Activated T-helper 1 cell treated with anti-CD3 and anti-CD28 coated beads, Interleukin-12 subunit alpha, Interleukin-12 subunit beta, Interleukin-2, Interleukin-4 antibody, amounts not matched to agents 30 ng/mL and 10 ng/mL and 1 ng/mL, durations not matched to agents 14 hours and 24 hours and 36 hours (primary cell): ENCODE measurements at places on chromosomes 11 and 22.

GRCh38 chr11:84800755-84801346 lies 826.3 kb downstream of the DLG2 start:
- no peaks in the 10 kb centered on the region for H3K27me3 ChIP-seq
- no peak for DNase-seq
- no peaks in the 10 kb centered on the region for H3K36me3 ChIP-seq
- H3K4me1 ChIP-seq, result no peaks in the 10 kb centered on the region

- no peaks in the 10 kb centered on the region for H3K27me3 ChIP-seq
- no peaks in the 10 kb centered on the region for H3K36me3 ChIP-seq
- no peak overlapping the region for H3K4me3 ChIP-seq
- no peak overlapping the region for H3K27ac ChIP-seq
- no peak for DNase-seq
Measured at GRCh38 chr22:19809741-19810140, 44.9 kb downstream of the GNB1L start.

- no peak for DNase-seq
- H3K36me3 ChIP-seq, result peaks cover 17% of the 10 kb centered on the region
- no peak overlapping the region for H3K27ac ChIP-seq
- H3K4me1 ChIP-seq, result peaks cover 2% of the 10 kb centered on the region
Measured at GRCh38 chr11:117239295-117239694, 6.8 kb downstream of the RNF214 start.

GRCh38 chr11:74090701-74091100 lies 80.1 kb downstream of the C2CD3 start:
- peaks cover 30% of the 10 kb centered on the region for H3K36me3 ChIP-seq
- no peak overlapping the region for H3K4me3 ChIP-seq
- no peaks in the 10 kb centered on the region for H3K4me1 ChIP-seq
- H3K27ac ChIP-seq, result no peak overlapping the region
- no peaks in the 10 kb centered on the region for H3K27me3 ChIP-seq
- DNase-seq, result no peak

GRCh38 chr22:33000342-33001280 lies 57.6 kb downstream of the SYN3 start:
- no peak overlapping the region for H3K4me3 ChIP-seq
- H3K27ac ChIP-seq, result no peak overlapping the region
- no peaks in the 10 kb centered on the region for H3K27me3 ChIP-seq
- H3K36me3 ChIP-seq, result no peaks in the 10 kb centered on the region
- no peaks in the 10 kb centered on the region for H3K4me1 ChIP-seq

GRCh38 chr11:75719340-75720239 lies 2.0 kb downstream of the MOGAT2 start:
- H3K27ac ChIP-seq, result no peak overlapping the region
- no peaks in the 10 kb centered on the region for H3K4me1 ChIP-seq
- H3K27me3 ChIP-seq, result peaks cover 3% of the 10 kb centered on the region
- DNase-seq, result no peak
- no peak overlapping the region for H3K4me3 ChIP-seq

DNA sequence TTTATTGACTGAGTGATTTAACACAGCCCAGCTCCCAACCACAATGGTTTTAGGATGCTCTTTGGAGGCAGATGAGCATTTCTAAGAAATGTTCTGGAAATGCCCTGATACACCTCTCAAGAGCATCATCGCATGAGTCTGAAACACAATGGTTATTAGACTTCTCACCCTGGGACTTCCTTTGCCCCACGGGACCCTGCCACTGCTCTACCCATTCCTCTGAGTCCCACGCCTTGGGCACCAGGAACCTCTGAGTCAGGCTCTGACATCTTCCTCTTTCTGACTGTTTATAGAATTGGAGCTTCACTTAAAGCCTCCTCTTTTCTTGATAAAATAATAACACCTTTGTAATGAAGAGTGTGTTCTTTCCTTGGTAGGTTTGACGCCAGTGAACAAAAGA lies 85.6 kb upstream of the PARVA start:
- no peaks in the 10 kb centered on the region for H3K36me3 ChIP-seq
- no peaks in the 10 kb centered on the region for H3K27me3 ChIP-seq
- peak overlapping the region; percentile 7 for H3K27ac ChIP-seq

GRCh38 chr11:134821422-134821821 lies 409.4 kb upstream of the B3GAT1 start:
- H3K27me3 ChIP-seq, result peaks cover 6% of the 10 kb centered on the region
- no peaks in the 10 kb centered on the region for H3K36me3 ChIP-seq

GRCh38 chr11:1830322-1831223 lies 4.2 kb upstream of the SYT8 start:
- no peak for DNase-seq
- no peak overlapping the region for H3K4me3 ChIP-seq
- no peaks in the 10 kb centered on the region for H3K4me1 ChIP-seq

- peaks cover 5% of the 10 kb centered on the region for H3K27me3 ChIP-seq
- no peaks in the 10 kb centered on the region for H3K36me3 ChIP-seq
- DNase-seq, result peak; percentile 2
- H3K4me3 ChIP-seq, result no peak overlapping the region
- no peak overlapping the region for H3K27ac ChIP-seq
Measured at GRCh38 chr11:87421422-87421821, 383.7 kb downstream of the TMEM135 start.

- DNase-seq, result no peak
- no peak overlapping the region for H3K27ac ChIP-seq
- no peaks in the 10 kb centered on the region for H3K36me3 ChIP-seq
- H3K4me3 ChIP-seq, result no peak overlapping the region
- H3K27me3 ChIP-seq, result peaks cover under 1% of the 10 kb centered on the region
- no peaks in the 10 kb centered on the region for H3K4me1 ChIP-seq
Measured at GRCh38 chr11:134401825-134402809, 9.9 kb downstream of the B3GAT1 start.

DNA sequence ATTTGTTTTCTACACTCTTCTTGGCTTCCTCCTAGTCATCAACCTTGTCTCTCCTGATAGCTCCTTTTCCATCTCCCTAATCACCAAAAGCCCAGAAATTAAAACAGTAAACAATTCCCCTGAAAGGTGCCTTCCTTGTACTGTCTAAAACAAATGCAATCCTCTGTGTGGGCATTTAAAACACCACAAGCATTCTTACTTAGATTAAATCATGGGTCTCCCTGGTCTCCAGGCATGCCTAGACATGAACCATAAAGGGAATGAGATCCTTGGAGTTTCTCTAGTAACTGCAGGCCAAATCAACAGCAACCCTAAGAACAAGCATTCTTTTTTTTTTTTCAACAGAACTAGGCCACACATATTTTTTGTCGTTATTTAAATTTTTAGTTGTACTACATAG lies 1.9 kb downstream of the BTG4 start:
- no peak overlapping the region for H3K27ac ChIP-seq
- H3K36me3 ChIP-seq, result no peaks in the 10 kb centered on the region
- peaks cover 11% of the 10 kb centered on the region for H3K4me1 ChIP-seq
- DNase-seq, result no peak
- H3K4me3 ChIP-seq, result no peak overlapping the region

- no peak for DNase-seq
- H3K4me3 ChIP-seq, result no peak overlapping the region
- no peaks in the 10 kb centered on the region for H3K27me3 ChIP-seq
Measured at GRCh38 chr11:96647621-96648020, 257.8 kb downstream of the JRKL start.
